Stimulated activated CD8-positive, alpha-beta memory T cell treated with anti-CD3 and anti-CD28 coated beads, Interleukin-12 subunit alpha, Interleukin-12 subunit beta, amount 100 ng/mL, for 4 hours (primary cell): ENCODE measurements at places on chromosomes 7 and 10.

GRCh38 chr10:14191407-14191806, 139.3 kb downstream of the FRMD4A start:
- no peak for DNase-seq

- DNase-seq: no peak
Observed at GRCh38 chr7:81075150-81075549, 156.3 kb upstream of the SEMA3C start.

- no peak for DNase-seq
Observed at GRCh38 chr10:81303656-81304055, 571.3 kb upstream of the NRG3 start.

GRCh38 chr7:151665368-151665767, 145.7 kb upstream of the RHEB start:
- DNase-seq: no peak

DNA sequence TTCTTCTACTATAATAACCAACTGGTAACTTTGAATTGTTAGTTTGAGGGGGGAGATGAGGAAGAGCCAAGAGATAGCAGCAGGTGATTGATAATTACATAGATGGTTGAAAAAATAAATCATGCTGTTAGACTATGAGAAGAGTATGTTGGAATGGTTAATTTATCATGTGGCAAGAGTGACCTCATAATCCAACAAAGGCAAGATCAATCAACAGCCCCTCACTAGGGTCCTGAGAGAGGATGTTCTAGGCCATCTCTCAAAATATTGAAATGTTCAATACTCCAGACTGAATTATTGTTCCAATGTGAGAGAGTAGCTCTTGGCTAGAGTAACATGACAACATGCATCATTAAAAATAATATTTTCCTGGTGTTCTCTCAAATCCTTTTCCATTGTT, 67.9 kb downstream of the ADD3 start:
- no peak for DNase-seq

DNA sequence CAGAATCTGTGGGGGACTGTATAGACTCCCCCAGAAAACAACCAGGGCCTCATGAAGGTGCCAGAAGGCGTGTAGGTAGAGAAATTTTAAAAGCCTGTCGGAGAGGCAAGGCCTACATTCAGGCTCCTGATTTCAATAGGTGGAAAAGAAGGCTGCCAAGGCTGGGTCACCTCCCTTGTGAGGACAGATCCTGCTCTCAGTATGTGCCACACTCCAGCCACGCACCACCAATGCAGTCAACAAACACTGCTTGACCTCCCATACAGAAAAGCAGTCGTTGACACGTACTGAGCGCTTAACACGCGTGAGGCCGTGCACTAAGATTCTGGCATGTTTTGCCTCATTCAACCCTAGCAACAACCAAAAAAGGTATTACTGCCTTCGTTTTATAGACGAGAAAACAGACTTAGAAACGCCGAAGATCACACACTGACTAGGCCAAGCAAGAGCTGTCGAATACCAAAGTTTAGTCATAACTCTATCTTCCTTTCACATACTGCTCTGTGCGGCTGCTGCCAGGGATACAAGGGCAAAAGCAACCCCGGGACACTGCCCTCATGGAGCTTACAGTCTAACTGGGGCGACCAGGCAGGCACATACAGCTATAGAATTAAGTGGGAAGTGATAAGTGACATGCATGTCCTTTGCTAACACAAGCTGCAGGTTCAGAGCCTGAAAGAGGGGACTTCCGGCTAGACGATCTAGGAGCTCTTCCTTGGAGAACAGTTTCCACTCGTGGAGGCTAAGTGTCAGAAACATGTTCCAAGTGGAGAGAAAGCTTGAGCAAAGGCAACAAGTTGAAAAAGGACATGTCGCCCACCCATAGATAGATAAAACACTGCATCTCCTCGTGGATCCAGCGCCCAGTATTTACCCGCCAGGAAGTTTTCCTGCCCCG, 797 bp upstream of the NKX2-3 start:
- DNase-seq: no peak

- no peak for DNase-seq
Observed at GRCh38 chr10:16765509-16766375, 51.5 kb downstream of the RSU1 start.

- DNase-seq: no peak
Observed at GRCh38 chr10:340646-341045, 205.4 kb downstream of the ZMYND11 start.

GRCh38 chr10:20128811-20129210, 312.6 kb downstream of the PLXDC2 start:
- DNase-seq: no peak

DNA sequence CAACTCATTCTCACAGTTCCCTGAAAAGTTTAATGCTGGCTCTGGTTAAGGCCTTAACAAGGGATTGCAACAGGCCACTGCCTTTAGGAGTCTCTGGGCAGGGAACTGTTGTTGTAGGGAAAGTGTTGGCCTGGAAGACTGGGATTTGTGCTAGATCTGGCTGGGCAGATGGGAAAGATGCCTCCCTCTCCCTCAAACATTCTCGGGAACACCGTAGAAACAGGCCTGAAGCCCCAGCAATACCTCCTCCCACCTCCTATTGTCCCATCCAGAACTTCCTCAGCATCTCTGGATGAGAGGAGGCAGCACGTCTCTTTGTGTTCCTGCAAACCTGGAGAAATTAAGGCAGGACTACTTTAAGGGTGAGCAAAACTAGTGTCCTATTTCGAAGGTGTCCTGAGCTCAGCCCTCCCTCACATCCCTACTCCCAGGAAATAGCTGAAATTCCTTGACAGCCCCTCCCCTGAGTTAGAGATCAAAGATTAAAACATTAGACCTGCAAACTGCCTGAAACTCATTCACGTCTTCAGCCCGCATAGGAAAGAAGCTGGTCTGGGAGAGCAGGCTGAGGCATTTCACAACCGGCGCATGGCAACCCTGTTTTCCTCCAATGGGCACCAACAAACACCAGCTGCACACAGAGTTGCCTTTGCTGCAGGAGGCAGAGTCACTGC, 10.9 kb upstream of the MAP3K8 start:
- DNase-seq: no peak

DNA sequence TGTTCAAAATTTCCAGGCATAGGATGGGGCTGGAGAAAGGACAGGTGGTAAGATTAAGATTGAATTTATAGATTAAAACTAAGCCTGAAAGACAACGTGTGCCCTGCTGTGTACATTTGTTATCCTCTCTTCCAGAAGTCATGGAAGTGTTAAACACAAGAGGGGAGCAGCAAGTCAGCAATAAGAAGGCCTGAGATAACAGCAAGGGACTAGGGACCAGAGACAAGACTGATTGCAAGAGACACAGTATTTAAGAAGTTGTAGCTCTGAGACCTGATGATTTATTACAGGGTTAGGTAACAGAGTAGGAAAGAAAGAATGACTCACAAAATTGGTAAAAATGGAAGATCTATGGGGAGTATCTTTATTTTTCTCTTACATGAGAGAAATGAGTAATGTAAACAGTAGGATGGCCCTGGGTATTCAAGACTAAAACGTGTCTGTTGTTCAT, 55.7 kb upstream of the COL1A2 start:
- DNase-seq: no peak

DNA sequence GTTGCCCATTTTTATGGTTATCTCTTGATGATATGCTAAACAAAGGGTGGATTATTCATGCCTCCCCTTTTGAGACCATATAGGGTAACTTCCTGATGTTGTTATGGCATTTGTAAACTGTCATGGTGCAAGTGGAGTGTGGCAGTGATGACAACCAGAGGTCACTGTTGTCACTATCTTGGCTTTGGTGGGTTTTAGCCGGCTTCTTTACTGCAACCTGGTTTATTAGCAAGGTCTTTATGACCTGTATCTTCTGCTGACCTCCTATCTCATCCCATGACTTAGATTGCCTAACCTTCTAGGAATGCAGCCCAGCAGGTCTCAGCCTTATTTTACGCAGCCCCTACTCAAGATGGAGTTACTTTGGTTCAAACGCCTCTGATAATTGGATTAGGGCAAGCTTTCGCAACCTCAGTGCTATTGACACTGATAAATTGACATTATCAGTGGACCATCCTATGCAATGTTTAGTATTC, 36.9 kb downstream of the BAG3 start:
- no peak for DNase-seq

DNA sequence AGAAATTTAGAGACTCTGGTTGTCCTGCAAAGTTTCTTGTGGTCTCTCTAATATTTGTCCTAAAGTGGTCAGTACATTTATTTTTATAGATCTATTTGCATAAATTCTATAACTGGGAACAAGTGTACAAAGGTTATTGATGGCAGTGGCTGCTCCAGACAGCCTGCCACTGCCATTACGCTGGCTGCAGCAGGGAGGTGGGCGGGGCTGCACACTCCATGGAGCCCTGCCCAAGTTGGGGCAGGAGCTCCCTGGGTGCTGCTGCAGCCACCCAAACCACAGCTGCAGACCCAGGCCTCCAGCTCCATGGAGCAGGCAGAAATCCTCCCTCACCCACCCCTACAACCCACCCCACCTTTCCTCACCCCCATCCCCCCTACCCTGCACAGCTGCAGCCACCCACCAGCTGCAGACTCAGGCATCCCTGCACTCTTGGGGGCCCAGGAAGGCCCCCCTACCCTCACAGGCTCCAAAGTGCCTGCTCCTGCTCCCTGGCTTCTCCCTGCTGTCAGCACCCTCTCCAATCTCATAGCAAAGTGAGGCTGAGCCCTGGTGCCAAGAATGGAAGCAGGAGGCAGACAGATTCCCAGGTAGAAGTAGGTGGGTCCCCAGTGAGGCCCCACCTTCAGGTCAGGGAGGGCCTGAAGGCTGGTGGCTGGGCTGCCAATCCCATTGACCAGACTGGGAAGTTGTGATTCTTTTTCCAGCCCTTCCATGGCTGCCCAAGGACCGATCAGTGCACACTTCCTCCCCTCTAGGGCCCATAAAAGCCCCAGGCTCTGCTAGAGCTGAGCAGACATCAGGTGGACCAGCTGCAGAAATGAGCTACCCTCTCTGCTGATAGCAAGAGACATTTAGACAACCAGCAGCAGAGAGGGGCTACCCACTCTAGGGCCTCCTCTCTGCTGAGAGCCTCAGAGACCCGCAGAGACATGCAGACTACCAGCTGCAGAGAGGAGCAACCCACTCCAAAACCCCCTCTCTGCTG, 4.8 kb upstream of the CYP3A43 start:
- no peak for DNase-seq

GRCh38 chr7:16874066-16874465, 7.7 kb downstream of the AGR3 start:
- DNase-seq: no peak

GRCh38 chr10:124917428-124918190, 24.3 kb upstream of the ZRANB1 start:
- peak; percentile 4 for DNase-seq

DNA sequence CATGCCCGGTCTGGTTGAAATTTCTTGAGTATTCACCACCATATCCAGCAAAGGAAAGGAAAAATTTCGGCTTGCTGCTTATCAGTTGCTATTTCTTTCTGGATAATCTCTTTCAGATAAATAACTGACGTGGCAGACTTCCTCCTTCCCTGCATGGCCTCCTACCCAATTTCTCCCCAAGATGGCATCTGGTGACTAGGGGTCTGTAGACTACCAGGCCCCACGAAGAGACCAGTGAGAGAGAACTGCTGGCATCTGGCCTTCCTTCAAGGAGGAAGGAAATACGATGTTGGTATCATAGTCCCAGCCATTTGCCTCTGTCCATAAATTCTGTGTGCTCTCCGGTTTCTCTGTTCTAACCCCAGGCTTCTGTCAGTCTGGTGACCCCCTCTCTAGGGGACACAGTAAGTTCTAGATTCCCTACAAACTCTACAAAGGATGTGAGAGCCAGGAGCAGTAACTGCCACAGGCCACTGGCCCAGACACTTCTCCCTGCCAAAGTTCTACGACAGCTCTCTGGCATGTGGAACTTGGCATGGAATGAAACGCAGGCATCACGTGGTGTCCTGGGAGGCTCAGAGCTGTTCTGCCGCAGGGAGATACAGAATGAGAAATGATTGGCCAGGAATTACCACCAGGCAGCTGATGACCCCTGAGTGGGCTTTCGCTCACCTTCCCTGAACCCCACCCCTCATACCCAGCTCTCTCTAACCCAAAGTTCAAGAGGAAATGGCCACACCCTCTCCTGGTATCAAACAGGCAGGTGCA, 30.0 kb upstream of the MSRB2 start:
- no peak for DNase-seq

DNA sequence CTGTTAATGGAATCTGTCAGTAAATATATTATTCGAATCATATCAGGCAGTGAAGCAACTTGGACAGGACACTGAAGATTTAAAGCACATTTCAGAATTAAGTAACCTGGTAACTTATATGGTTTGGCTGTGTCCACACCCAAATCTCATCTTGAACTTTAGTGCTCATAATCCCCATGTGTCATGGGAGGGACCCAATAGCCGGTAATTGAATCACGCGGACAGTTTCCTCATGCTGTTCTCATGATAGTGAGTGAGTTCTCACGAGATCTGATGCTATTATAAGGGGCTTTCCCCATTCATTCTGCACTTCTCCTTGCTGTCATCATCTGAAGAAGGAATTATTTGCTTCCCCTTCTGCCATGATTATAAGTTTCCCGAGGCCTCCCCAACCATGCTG, 83.2 kb upstream of the COL1A2 start:
- DNase-seq: no peak

GRCh38 chr7:34457329-34457728, 200.7 kb upstream of the NPSR1 start:
- DNase-seq: no peak
